Smooth muscle cell of the coronary artery (primary cell): ENCODE measurements at places on chromosomes 5 and 9. TPM values are rescaled to one million over a fixed set of nuclear protein-coding genes. Genes with fewer than 3 reads are reported as not detected.

The ZNF454 gene
- 1.4 and 2.8 TPM in 2 replicates for total RNA-seq

The ADAMTS12 gene
- total RNA-seq = 18.6 and 100 TPM in 2 replicates

The CENPK gene
- 5.5 TPM in 2 replicates for total RNA-seq

The SLC25A2 gene
- 0.23 TPM in 1 of 2 replicates, not detected in the other for total RNA-seq

The TXN gene
- total RNA-seq = 271 and 415 TPM in 2 replicates

The REXO4 gene
- total RNA-seq = 17.4 and 27.3 TPM in 2 replicates

The CFAP90 gene
- total RNA-seq = 0.08 TPM in 1 of 2 replicates, not detected in the other

The ATP10B gene
- total RNA-seq = under 0.01 TPM in 1 of 2 replicates, not detected in the other

The PPP3R2 gene
- total RNA-seq = not detected in 2 replicates

The ANKRD31 gene
- total RNA-seq = 0.08 and 0.12 TPM in 2 replicates

The SV2C gene
- not detected in 2 replicates for total RNA-seq

The NKD2 gene
- 0.70 and 12.5 TPM in 2 replicates for total RNA-seq

The HEMGN gene
- total RNA-seq = not detected in 2 replicates

The ZDHHC11B gene
- total RNA-seq = 0.12 TPM in 1 of 2 replicates, not detected in the other

The KCTD16 gene
- 0.70 and 3.4 TPM in 2 replicates for total RNA-seq

The PCDHGB5 gene
- 11.5 and 16.9 TPM in 2 replicates for total RNA-seq

The PALM2AKAP2 gene
- total RNA-seq = 10.6 and 18.8 TPM in 2 replicates

The CDC25C gene
- total RNA-seq = 2.3 TPM in 1 of 2 replicates, not detected in the other

The ADGRD2 gene
- not detected in 2 replicates for total RNA-seq

The SPIN1 gene
- 61.2 and 79.6 TPM in 2 replicates for total RNA-seq

The IL9 gene
- total RNA-seq = not detected in 2 replicates

The OSMR gene
- 35.7 and 58.7 TPM in 2 replicates for total RNA-seq

The FRRS1L gene
- under 0.01 and 0.94 TPM in 2 replicates for total RNA-seq

The FOXD4L6 gene
- total RNA-seq = under 0.01 and 0.08 TPM in 2 replicates

The HMCN2 gene
- total RNA-seq = under 0.01 TPM in 1 of 2 replicates, not detected in the other

The CCL21 gene
- not detected in 2 replicates for total RNA-seq
